ENCODE measurements at places on chromosomes 5 and 9. TPM values are rescaled to one million over a fixed set of nuclear protein-coding genes. Genes with fewer than 3 reads are reported as not detected.

Gene NKD2
- total RNA-seq, result 0.37 TPM

Gene EDIL3
- 290 TPM for total RNA-seq

GRCh38 chr9:131667576-131667975 lies 72.3 kb downstream of the RAPGEF1 start:
- no peaks in the 10 kb centered on the region for H3K27me3 ChIP-seq
- H3K36me3 ChIP-seq, result no peaks in the 10 kb centered on the region
- H3K4me3 ChIP-seq, result no peak overlapping the region
- peaks cover 26% of the 10 kb centered on the region for H3K4me1 ChIP-seq

- H3K4me3 ChIP-seq, result no peak overlapping the region
- DNase-seq, result no peak
- H3K4me1 ChIP-seq, result no peaks in the 10 kb centered on the region
- H3K27ac ChIP-seq, result no peak overlapping the region
- no peaks in the 10 kb centered on the region for H3K27me3 ChIP-seq
Observed at GRCh38 chr9:8724284-8725018, 924.9 kb upstream of the DMAC1 start.

DNA sequence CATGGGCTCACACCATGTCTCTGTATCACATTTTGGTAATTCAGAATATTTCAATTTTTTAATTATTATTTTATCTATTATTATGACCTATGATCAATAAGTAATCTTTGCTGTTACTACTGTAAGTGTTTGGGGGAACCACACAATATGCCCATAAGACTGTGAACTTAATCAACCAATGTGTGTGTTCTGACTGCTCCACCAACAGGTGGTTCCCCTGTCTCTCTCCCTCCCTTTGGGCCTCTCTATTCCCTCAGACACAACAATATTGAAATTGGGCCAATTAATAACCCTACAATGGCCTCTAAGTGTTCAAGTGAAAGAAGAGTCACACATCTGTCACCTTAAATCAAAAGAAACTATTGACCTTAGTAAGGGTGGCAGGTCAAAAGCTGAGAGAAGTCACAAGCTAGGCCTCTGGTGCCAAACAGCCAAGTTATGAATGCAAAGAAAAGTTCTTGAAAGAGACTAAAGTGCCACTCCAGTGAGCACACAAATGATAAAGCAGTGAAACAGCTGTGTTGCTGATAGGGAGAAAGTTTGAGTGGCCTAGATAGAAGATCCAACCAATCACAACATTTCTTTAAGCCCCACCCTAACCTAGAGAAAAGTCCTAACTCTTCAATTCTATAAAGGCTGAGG lies 88.7 kb downstream of the DEPDC1B start:
- H3K27ac ChIP-seq, result no peak overlapping the region
- no peaks in the 10 kb centered on the region for H3K36me3 ChIP-seq
- H3K4me3 ChIP-seq, result no peak overlapping the region
